Stimulated activated CD4-positive, alpha-beta T cell treated with anti-CD3 and anti-CD28 coated beads, Interleukin-2, amount 100 ng/mL, for 48 hours (primary cell): ENCODE measurements at places on chromosomes 5 and 9.

DNA sequence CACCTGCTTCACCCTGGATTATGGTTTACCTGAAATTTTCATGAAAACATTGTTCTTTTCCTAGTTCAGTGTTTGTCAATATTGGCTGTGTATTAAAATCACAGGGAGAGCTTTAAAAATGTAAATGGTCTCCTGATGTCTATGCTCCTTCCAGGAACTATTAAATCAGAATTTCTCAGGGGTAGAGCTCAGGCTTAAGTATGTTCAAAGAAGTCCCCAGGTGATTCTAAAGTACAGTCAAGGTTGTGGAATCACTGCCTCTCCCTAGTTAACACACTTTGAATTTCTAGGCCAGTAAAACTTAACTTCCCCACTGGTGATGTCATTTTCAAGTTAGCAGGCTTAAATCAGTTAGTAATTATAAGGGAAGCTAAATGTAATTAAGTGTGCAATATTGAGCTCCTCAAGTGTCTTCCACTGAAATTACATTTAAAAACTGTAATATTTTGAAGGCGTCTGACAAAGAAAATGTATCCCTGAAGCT lies 150.3 kb upstream of the SLC28A3 start:
- DNase-seq = no peak

GRCh38 chr9:87425202-87425601 lies 72.5 kb upstream of the DAPK1 start:
- no peak for DNase-seq

DNA sequence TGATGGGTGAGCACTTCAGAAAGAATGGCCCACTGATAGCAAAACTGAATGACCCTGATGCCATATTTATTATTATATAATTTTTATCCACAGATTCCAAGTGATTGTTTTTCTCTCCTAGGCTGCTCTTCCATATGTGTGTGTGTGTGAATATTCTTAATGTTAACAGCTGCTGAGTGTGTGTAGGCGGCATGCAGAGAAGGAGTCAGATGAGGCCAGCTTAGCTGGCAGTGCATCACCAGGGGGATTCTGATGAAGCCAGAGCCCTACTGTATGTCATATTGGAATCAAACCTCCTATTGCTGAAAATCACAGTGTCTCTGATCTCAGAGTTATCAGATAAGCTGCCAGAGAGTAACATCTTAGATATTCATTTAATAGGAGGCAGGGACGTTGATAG lies 177.1 kb downstream of the DMAC1 start:
- no peak for DNase-seq

- peak; percentile 24 for DNase-seq
Observed at GRCh38 chr9:19174127-19174912, 47.0 kb upstream of the PLIN2 start.

DNA sequence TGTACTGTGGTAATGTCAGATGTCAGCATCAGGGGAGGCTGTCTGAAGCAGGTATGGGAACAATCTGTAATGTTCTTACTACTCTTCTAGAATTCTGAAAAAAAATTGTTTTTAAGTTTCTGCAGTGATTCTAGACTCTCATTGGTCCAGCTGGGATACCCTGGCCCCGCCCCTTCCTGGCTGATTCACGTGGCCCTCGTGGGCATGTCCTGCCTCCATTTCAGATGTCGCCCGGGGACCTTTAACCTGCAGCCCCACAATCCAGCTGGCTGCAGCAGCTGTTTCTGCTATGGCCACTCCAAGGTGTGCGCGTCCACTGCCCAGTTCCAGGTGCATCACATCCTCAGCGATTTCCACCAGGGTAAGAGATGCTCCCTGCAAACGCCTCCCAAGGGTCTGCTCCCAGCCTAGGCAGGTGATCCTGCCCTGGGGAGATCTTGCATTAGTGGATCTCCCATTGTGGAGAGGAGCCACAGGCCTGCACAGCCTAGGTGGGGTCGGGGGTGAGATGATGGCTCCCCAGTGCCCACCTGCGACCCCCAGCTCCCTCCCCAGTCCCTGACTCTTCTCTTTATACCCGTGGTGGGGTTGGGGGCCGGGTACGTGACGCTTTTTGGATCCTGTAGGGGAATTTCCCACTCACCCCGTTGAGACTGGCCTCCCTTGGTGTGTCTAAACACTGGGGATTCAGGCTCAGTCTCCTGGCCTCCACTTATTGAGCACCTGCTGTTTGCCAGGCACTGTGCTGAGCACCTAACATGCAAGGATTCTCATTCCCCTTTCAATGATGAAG lies 36.5 kb downstream of the LAMC3 start:
- peak; percentile 28 for DNase-seq

DNA sequence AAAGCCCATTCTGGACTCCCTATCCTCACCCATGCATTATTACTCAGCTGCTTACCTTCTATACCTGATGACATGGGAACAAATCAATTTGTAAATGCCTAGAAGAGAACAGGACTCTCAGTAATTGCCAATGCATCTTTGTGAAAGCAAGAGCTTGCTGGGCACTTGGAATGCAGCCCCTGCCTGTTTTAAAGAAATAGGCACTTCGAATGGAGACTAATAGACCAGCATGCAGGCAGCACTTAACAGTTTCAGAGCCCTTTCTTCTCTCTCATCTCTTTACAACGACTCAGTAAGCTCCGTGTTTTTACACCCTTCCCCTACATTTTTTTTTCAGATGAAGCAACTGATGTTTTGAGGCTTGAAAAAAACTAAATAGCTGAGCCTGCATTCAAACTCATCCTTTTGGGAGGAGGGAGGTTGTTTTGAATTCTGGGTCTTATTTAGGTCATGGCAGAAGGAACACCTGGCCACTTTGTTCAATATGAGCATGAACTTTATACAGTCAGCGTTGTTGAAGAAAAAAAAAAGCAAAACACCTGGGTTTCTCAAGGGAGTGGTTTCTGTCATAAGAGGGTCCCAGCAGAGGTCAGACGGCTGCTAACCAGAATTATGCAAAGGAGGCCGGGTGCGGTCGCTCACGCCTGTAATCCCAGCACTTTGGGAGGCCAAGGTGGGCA lies 34.6 kb upstream of the WHRN start:
- DNase-seq = no peak

DNA sequence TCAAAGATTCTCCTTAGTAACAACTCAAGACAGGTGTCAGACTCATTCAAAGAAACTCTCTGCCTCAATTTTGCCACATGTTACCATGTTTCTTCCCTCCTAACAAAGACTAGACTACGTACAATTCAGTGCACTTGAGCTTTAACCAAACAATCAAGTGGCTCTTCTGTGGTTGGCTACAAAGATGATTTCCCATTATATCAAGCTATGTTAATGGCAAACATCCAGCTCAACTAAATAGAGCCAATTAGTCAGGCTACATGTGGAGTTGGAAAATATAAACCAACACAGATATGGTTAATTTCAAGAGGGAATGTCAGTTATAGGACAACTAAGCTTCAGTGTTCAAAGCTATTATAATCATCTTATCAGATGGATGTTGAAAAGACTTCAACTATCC lies 29.2 kb upstream of the ADRA1B start:
- DNase-seq = no peak

DNA sequence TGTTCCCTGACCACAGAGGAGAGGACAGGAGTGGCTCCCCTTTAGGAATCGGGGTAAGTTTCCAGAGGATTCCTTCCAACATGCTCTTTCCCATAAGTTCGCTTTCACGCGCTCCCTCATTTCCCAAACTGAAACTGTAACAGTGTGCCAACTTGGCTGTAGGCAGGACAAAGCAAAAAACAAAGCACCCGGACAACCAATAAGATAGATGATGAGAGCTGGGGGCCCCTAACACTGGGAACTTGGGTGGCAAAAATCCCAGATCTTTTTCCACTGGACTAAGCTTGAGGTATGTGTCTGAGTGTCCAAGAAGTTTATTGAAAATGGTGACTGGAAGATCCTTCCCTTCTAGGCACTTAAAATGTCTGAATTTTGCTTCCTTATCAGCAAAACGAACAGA lies 258.7 kb upstream of the IL12B start:
- DNase-seq = no peak

DNA sequence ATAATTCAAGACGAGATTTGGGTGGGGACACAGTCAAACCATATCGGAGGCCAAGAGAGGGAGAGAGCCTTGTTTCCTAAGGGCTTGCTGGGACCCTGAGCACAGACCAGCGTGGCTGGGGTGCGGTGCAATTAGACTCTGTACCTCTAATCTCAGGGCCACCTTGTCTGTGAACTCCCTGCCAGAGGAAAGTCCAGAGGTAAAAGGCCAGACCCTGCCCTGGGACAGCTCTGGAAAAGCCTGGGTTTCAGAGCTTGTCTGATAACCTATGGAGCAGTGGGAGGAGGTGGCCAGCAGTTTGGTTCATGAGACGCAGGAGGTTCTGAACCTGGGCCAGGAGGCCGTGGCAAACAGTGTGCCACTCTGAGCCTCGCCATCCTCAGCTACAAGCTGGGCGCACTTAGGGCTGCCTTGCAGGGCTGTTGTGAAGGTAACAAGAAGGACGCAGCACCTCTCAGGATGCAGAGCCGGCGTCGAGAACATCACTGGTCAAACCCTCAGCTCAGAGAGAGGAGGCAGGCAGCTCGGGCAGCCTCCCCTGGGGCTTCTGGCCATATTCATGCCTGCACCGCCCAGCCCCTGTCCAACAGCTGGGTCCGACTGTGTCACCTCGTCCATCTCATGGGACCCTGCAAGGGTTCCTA lies 4.8 kb upstream of the DOLPP1 start:
- DNase-seq = no peak

GRCh38 chr5:179623906-179624741 lies 653 bp upstream of the HNRNPH1 start:
- peak; percentile 43 for DNase-seq

DNA sequence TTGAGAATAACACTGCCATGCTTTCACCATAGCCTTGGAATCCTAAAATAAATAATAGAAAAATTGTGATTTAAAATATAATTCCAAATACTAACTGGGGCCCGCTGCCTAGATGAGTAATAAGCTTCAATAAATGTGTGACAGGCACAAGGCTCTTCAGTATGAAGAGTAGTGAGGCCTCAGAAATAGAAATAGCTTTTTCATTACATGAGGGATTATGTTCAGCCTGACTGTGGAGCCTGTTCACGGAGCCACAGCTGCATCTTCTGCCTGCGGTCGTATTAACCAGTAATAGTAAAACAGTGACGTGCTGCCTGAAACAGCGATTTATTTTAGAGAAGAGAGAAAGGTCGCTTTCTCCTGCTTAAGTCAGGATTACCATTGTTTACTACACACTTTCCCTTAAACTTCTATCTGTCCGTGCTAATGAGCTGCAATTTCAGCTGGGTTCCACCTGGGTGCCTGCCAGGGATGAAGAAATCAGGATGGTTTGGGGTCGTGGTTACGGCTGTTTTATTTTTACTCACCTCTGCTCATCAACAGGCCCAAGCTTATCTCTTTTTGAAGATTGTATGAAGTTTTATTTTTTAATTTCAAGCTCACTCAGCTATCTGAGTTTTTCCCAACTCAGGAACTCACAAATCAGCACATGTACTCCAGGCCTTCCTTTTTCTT lies 284.9 kb upstream of the WWC1 start:
- no peak for DNase-seq

DNA sequence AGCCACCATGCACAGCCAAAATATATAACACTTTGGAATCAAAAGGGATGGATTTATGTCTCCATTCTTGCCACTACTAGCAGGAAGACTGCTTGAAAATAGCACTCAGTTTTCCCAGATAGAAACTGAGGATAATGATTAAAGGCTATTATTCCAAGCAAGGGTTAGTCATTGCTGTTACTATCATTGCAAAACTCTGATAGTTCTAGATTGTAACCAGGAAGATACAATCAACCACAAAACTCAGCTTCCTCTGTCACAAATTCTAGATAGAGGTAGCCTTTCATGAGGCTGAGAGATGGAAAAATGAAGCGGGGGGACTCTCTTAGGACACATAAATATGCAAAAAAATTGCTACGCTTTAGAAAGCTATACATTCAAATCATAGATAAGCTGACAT lies 3.1 kb downstream of the ANXA1 start:
- no peak for DNase-seq

DNA sequence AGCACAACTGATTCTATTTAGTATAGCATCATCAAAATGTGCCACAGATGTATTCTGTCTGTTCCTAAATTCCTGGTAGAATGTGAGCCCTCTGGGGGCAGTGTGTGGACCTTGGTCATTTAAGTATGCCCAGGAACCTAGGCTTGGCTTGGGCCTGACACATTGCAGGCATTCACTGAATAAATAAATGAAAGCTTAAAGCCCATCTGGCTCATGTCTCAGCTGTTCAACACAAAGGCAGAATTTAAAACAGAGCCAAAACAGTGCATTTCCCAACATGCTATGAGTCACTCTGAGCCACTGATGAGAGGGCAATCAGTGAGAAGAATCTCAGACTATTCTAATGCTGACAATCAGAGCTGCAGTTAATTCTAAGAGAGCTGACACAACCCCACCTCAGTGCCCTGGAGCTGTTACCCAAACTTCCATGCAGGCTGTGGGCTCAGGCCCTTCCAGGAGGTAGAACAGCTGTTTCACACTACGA lies 8.1 kb downstream of the FAM193B start:
- no peak for DNase-seq
